Pons (tissue), 1 donor: ENCODE measurements at places on chromosomes 4 and X.

GRCh38 chrX:47232803-47233332 lies at the start of gene USP11:
USP11 (plus strand) TSS chrX:47233009; CDS start chrX:47233044, 35 bp downstream.
- DNase-seq: no peak

DNA sequence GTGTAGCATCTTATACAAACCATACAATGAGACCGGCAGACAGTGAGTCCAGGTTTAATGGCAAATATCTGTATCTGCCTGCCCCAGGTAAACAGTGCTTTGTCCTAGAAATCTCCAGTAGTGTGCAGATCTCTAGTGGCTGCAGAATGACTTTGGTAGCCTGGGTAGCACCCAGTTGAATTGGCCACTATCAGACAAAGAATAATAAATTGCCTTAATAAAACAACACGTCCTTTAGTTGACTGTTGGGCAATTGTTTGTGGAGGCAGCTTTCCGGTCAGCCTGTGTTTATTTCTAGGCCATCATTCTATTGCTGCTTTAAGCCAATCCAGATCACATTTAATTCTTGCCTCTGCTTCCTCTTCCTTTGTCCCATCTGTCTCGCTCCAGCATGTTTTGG lies 52.5 kb downstream of the SNX25 start:
- DNase-seq: peak; percentile 72

- no peak for DNase-seq
Observed at GRCh38 chr4:156825074-156825473, 146.5 kb downstream of the PDGFC start.

DNA sequence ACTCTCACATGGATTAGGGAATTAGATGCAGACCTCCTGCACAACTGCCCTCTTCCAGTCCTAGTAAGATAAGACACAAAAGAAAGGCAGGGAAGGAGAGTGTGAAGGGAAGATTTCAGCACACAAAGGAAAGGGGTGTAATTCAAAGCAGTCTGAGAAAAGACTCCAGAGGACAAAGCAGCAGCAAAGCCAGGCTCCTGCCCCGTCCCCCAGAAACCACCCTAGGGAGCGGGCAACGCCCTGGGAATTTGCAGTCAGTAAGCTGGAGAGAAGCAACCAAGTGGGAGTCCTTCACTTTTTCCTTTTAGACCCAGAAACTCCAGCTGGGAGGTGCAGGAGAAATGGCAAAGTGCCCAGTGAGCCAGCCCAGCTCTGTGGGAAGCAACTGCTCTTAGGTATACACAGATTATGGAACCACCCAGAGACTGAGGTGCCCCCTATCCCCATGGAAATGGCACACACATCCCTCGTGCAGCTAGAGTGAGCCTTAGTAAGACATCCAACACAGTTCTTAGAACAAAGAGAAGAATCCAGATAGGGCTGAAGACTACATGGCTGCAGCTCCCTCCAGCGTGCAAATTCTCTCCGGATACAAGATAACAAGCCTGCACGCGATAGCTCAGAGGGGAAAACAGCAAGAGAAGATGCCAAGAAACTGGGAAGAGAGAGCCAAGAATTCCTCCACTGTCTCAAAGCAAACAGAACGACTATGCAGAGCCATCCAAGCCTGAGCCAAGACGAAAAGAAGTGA lies 26.5 kb upstream of the IRAK1 start:
- peak; percentile 45 for DNase-seq

DNA sequence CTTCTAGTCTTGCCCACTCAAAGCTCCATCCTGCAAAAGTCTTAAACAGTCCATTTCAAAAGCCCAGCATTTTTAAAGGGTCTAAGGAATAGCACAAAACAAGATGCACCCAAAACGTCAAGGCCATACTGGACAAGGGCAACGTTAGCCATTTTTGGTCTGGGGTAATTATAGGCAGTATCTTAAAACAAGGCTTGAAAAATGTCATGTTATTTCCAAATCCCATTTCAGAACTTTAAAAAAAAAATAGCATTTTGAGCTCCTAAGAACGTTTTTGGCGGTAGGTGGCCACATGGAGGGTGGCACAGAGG lies 584 bp upstream of the TMEM165 start:
- no peak for DNase-seq

DNA sequence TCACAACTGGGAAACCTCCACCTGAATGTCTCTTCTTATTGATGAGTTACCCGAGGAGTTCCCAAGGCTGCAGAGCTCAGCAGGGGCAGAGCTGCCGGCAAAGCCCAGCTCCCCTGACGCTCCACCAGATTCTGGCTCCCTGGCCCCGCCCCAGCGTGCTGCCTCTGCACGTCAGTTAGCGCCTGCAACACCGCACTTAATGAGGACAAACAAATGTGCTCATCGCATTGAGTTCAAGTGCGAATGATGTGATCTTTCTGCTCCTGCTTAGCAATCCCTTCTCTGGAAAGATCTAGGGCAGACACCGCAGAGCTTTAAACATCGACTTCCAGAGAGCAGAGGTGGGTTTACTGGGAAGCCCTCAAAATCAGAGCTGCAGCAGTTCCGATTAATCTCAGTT lies 55.5 kb upstream of the FBXW7 start:
- no peak for DNase-seq

DNA sequence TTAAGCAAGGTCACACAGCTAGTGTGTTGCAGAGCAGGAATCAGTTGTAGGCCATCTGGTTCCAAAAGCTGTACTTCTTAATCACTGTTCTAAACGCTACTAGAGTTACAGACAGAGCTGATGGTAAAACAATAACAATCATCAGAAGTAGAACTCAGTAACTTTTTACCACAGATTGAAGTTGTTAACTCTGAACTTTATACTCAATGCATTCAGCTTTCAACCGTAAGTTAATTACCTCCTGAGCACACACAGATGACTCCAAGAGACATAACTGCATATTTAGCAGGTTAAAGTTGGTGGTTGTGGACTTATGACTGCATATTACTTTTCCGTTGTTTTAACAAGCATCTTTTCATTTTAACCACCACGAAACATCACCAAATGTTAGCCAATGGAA lies 127.3 kb downstream of the PRSS12 start:
- DNase-seq: no peak

DNA sequence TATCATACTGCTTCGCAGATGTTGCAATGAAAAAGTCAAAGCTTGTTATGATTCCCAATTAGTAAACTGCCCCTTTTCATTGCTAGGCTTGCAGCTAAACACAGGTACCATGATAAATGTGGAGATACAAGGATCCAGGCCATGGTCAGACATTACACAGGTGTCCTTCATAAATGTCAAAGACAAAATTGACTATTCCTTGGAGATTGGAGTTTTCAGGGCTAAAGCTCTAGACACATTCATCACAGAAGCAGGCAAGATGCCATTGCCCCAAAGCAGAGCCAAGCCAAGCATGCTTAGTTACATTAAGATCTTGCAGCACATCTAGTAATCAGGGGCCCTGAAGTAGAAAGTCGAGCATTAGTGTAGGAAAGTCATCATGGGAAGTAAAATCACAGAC lies 111.3 kb upstream of the INTU start:
- DNase-seq: no peak

GRCh38 chrX:31266203-31267076 lies 194.6 kb upstream of the FTHL17 start:
- DNase-seq: no peak

GRCh38 chrX:86329174-86329573 lies 180.9 kb downstream of the DACH2 start:
- no peak for DNase-seq

DNA sequence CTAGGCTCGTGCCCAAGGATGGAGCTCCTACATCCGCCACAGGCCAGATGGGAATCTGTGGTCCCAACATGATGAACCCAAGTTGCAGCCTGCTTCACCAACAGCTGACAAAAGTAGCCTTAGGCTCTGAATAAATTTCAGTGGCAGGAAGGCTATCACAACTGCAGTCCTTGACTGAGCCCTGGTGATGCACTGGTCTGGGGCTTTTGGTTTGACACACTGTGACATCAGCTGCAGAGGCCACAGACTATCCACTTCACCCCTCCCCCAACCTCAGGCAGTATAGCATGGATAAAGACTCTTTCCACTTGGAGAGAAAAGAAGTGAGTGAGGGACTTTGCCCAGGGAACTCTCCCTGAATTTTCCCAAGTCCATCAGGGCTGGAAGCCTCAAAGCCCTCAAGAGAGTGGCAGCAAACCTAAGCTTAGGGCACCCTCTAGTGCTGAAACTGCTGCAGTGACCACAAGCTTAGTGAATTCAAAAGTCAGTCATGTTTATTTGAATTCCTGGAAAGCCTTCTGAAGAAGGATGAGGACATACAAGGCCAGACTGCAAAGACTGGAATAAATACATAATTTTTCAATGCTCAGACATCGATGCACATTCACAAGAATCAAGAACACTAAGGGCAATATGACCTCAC lies 135.0 kb upstream of the TENT5D start:
- DNase-seq: no peak

- no peak for DNase-seq
Observed at GRCh38 chr4:127598656-127599055, 34.1 kb upstream of the INTU start.

- no peak for DNase-seq
Observed at GRCh38 chrX:133908223-133908955, 77.0 kb downstream of the GPC3 start.

- no peak for DNase-seq
Observed at GRCh38 chrX:107834275-107835201, 8.9 kb downstream of the MID2 start.

GRCh38 chr4:61431131-61431530 lies 231.0 kb downstream of the ADGRL3 start:
- no peak for DNase-seq
